ENCODE measurements at places on chromosomes 1 and 21.

DNA sequence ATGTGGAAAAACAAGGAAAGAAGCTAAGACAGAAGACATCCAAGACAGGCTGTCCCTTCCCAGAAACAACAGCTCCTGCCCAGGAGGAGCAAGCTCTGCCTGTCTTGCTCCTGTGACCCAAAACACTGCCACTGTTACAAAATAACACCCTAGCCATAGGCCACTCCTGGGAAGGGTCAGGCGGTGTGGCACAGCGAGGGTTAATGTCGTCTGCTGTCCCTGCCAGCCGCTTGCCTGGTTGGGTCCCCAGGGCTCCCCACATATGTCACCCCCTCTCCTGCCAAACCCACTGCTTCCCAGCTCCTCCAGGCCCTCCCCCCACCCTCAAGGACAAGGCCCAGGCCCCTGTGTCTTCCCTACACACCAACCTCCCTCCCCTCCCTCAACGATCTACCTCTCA lies 3.9 kb upstream of the NHLH1 start:
- no peak for DNase-seq

GRCh38 chr1:12078575-12078937 lies 15.5 kb downstream of the TNFRSF8 start:
- DNase-seq, result no peak

DNA sequence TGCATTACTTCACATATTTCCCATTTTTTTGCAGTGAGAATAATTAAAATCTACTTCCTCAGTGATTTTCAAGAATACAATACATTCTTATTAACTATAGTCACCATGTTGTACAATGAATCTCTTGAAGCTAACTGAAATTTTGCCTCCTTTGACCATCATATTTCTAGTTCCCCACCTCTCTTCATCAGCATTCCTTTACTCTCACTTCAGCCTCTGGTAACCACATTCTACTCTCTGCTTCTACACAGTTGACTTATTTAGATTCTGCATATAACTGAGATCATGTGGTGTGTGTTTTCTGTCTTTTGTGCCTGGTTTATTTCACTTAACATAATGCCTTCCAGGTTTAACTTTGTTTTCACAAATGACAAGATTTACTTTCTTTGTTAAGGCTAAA lies 304.4 kb upstream of the LYPLAL1 start:
- DNase-seq, result no peak

DNA sequence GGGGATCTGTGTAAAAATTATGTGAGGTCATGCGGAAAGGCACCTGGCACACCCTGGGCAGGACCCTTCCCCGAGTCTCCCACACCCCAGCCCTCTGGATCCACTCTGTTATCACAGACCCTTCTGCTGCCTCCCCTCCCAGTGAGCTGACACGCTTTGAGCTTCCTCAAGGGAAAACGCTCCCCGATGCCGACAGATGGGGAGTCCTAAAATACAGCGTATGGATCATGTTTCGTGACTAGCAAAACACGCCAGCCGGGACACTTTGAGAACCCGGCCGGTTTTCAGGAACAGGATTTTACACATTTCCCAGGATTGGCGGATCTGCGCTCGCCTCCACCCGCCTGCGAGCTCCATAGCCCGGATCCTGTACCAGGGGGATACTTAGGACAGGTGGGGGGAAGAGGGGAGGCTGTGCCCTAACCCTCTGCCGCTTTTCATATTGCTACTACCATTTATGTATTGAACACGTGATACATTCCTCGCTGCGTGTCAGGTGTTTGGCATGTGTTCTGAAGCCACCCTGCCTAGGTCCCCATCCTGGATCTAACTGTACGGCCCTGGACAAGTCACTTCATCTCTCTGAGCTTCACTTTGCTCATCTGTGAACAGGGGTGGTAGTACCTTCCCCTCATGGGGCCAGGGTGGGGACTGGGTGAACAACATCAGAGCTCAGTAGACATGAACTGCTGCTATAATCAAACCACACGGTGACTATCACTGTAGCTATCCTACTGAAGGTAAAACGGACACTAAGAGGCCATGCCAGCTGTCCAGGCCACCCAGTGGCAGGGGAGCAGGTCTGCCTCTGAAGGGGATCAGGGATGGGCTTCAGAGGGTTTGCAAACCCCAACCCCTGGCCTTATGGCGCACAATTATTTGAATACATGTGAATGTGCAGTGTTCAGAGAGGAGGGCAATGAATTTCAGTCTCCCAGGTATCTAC lies 63.2 kb downstream of the SSBP3 start:
- no peak for DNase-seq

GRCh38 chr1:153366261-153366660 lies 8.6 kb downstream of the S100A9 start:
- DNase-seq, result no peak

GRCh38 chr1:114130213-114130612 lies 23.5 kb downstream of the SYT6 start:
- DNase-seq, result no peak

DNA sequence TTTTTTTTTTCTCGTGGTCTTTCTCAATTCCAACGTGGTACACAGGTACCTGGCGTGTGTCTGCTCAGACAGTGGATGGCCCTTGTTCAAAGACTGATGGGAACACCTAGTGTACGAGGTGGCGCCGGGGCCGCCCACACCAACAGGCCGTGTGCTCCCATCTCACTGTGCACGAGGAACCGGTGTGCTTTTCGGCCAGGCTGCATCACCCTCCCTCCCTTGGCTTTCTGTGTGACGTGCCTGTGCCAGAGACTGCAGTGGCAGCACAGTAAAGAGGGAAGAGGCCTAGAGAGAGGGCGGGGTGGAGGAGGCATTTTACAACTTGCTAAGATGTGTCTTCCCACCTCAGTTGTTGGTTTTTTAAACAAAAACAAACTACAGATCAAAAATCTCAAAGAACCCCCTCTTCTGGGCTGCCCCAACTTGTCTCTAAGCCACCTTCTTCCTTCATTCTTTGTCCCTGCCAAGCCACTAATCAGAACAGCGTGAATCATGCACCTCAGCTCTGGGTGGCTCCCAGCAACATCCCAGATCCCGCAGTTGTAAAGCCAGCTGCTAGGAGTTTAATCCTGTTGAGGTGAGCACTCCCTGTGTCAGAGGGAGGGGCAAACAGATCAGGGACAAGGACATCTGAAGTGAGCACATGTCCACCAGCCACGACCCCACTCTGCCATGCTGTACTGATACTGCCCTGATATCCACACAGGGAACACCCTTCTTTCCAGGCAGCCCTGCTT lies 20.7 kb downstream of the IRF2BP2 start:
- no peak for DNase-seq

DNA sequence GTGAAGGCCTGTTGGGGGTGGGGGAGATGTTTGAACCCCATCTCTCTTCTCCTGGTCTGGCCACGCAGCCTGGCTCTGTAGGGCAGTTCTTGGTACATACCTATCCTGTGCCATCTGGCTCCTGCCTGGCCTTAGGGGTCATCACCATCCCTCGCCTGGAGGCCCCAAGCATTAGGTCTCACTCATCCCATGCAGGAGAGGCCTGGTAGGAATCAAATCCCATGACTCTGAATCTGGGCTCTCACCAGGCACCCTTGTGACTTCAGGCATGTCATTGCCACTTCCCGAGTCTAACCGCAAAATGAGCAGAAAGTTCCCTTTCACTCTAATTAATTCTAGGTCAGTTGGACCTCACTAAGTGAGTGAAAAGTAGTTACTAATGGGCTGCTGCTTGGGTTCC lies 37.2 kb downstream of the ETNK2 start:
- DNase-seq, result peak; percentile 50

DNA sequence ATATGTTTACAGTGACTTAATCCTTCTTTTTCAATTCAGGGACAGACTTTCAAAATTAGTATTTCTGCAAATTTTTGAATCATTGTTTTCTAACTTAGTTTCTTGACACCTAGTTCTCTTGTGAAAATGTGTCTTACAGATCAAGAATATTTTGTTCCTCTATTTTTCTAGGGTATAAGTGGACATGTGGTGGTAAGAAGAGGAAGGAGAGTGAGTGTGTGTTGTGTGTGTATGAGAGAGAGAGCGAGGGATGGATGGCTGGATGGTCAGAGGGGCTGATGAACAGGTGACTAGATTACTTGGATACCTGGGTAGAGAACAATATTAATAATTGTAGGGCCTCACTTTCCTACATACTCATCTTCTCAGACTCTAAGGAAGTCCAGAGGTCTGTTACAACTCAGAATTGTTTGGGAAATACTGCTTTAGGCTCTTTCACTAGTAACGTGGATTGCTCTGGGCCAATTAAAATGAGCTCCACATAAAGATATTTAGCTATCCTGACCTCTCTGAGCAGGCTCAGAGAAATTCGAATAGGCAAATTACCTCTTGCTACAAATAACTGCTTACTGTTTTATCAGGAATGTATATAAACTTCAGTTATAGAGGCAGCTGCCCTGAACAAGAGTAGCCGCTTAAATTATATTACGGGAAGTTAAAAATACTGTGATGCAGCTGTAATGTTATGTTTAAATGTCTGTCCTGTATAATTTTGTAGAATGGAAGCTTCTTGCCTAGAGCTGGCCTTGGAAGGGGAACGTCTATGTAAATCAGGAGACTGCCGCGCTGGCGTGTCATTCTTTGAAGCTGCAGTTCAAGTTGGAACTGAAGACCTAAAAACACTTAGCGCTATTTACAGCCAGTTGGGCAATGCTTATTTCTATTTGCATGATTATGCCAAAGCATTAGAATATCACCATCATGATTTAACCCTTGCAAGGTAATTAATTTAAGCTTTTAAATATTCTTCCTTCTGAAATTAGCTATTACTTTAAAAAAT lies 19.7 kb downstream of the GPSM2 start:
- DNase-seq, result peak; percentile 44

All from Kasumi-1 (cell line).